GM23338 (cell line): ENCODE measurements at places on chromosomes 16 and 17. TPM values are rescaled to one million over a fixed set of nuclear protein-coding genes. Genes with fewer than 3 reads are reported as not detected.

DNA sequence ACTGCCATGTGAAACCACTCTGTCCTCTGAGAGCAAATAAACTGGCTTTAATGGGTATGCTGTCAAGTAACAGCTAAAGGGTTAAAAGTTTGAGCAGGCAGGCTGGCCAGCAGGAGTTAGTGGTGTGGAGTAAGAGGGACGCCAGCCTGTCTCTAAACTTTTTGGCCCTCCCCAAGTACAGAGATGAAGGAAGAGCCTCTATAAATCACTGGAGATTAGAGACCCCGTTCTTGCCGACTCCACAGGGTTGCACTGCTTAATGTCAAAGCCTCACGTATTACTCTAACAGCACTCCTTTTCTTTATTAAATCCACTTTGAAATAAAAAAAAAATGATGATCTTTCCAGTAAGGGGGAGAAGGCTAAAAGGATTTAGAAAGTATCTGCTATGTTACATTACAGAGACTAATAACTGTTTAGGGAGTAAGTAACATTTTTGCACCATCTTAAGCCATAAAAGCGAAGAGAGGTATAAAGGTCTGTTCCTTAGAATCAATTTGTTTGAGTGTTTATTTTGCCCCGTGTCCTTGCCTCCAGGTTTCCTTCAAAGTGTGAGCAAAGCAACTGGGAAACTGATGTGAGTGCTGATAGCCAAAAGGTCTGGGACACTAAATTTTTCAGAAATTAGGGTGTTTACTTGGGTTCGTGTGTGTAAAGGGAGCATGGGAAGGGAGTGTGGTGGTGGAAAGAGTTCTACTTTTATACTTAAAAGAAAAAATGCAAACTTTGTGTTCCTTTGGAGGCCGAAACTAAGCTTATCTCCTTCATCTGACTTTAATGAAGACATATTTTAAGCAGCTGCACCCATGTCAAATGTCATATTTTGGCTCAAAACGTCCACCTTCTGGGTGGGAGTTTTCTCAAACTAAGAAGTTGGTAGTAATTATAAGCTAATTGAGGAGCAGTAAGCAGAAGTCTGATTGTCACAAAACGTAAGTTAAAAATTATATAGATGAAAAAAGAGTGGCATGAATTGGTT, 109.9 kb upstream of the TBX2 start:
- H3K4me1 ChIP-seq = peaks cover 33% of the 10 kb centered on the region
- DNase-seq = no peak
- H3K4me3 ChIP-seq = no peak overlapping the region
- H3K27ac ChIP-seq = no peak overlapping the region

BAIAP3 gene
- total RNA-seq = 13.0 and 23.0 TPM in 2 replicates

DNA sequence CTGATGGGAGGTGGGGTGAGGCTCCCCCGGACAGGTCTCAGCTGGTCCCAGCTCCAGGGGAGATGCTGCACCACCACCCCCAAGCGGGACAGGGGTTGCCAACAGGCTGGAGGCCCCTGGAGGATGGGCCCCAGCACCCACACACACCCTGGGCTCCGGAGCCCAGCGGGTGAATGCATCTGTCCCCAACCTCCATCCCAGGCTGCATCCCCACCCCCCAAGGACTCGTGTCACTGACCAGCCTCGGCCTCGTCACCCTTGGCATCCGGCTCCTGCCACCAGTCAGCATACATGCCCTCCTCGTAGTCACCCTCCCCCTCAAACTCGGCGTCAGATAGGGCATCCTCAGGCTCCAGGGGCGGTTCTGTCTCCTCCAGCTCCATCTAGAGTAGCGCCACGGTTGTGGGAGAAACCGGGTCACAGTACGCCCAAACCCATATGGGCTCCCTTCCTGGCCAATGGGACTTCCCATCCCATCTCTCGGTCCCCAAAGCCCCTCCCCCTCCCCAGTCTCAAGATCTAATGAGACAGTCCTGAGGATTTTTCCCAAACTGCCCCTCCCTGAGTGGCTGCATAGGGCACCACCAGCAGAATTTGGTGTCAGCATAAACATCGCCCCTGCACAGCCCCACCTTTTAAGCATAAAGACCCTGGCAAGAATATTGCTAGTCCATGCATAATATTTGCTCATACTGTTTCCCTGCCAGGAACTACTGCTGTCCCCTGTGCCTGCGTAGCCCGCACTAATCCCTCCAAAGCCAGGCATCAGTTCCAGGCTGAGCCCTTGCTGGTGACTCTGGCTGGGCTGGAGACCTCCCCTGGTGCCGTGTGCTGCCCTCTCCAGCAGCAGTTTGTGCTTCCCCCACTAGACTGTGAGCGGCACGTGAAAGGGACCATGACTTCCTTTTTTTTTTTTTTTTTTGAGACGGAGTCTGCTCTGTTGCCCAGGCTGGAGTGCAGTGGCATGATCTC, 8.4 kb downstream of the P3H4 start:
- DNase-seq = peak; percentile 45
- H3K4me3 ChIP-seq = no peak overlapping the region
- H3K27ac ChIP-seq = no peak overlapping the region
- peaks cover 14% of the 10 kb centered on the region for H3K4me1 ChIP-seq

DNA sequence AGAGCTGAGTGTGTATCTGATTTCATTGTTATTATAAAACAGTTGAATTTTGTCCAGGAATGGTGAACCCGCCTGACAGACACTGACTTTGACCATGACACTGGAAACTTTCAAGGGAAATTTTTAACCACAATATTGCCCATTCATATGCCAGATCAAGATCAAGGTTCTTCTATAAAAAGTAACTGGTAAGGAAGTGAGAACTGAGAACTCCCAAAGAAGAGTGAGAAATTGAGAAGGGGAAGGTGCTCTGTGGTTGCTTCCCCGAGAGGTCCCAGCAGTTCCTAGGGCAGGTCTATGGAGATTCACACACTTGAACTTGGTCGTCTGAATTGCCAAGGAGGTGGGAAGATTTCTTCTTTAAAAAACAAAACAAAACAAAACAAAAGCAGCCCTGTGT, 27.3 kb downstream of the SLC6A4 start:
- no peak overlapping the region for H3K4me3 ChIP-seq
- no peaks in the 10 kb centered on the region for H3K4me1 ChIP-seq
- H3K36me3 ChIP-seq = no peaks in the 10 kb centered on the region
- no peak overlapping the region for H3K27ac ChIP-seq
- no peak for DNase-seq

GRCh38 chr17:78133971-78134898, 3.7 kb downstream of the TMC8 start:
- no peak overlapping the region for H3K27ac ChIP-seq
- peaks cover 22% of the 10 kb centered on the region for H3K27me3 ChIP-seq
- H3K36me3 ChIP-seq = no peaks in the 10 kb centered on the region
